ENCODE measurements at places on chromosomes 11 and 22.

DNA sequence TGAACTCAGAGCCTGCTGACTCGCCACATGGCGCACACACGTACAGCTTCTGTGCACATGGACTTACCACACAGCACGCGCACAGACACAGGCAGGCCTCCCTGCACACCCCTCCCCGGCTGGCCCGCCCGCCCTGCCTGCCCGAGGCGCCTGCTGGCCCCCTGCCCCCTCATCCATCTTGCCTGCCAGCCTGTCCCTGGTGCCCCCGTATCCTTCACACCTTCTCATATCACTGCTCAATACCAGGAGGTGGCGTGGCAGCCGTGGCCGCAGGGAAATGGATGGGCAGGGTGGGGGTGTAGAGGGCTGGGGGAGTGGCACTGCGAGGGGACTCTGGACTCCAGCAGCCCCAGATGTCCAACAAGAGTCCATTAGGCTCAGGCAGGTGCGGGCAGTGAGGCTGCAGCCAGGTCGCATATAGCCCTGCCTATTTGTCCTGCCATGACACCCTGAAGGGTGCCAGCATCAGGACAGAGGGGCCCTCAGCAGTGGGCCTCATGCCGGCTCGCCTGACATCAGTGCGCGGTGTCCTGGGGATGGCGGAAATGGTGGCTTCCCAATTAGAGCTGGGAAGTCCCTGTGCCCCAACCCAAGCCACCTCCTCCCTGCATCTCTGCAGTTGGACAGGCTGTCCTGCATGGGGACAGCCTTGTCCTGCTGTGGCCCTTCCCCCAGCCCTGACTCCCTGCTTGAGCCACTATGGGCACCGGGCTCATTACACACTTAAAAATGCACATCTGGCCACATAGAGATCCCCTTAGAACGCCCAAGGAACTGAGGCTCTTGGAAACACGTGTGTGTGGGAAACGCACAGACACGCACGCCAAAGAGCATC, 2.0 kb upstream of the TBX10 start:
- no peak for DNase-seq

GRCh38 chr11:125140233-125140632, 24.3 kb upstream of the PKNOX2 start:
- DNase-seq: no peak

- DNase-seq: no peak
Observed at GRCh38 chr11:68454767-68455166, 5.8 kb upstream of the PPP6R3 start.

DNA sequence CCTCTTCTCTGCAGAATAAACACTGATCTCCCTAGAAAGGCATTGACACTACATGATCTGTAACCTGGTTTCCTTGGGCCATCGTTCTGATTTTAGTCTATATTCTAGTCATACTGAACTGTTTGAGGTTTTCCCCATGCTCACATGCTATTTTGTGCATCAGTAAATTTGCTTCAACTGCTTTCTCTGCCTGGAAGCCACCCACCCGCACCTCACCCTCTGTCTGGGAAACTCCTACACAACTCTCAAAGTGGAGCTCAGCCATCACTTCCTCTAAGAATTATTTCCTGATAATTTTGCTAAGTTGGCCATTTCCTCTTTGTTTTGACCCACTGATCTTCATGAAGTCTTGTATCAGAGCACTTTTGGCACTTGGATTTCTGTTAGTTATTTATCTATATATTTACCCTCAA, 36.1 kb downstream of the MMP20 start:
- no peak for DNase-seq

DNA sequence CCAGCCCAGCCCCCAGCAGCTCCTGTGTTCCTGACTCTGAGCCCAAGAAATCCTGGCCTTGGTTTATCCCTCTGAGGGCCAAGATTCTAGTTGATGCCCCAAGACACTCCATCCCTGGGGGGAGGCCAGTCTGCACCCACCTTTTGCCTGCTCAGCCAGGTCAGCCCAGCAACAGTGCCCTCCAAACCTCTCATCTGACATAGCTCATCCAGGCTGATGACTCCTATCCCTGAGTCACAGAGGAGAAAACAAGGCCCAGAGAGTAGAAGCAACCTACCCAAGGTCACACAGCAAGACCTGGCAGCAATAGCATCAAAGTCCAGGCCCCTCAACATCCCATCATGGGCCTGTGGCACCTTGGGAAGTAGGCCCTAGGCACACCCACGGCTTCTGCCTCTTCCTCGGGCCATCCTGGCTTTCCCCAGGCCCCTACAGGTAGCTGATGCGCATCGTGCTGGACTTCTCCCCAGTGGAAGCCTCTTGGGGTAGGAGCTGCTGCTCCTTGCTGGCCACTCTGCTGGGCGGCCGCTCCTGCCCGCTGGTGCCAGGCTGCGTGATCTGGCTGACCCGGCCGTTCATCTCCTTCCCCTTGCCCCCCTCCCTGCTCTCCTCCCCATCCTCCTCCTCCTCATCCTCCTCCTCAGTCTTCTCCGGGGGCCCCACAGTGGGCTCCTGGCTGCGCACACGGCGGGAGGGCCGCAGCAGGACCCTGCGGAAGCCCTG, 6.0 kb downstream of the SSTR3 start:
- DNase-seq: no peak

DNA sequence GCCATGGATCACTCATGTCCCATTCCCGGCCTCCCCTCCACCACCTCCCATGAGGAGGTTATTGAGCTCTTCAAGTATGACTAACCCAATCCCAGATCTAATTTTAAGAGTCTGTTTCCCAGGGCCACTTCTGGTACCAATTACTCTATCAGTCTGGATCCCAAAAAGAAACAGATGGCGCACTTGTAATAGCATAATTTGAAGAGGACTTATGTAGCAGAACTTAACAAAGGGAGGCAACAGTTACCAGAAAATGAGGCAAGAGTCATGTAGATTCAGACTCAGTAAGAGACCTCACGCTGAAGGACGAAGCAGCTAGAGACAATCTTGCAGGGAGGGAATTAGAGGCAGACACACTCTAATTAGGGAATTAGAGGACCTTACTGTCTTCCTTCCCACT, 46.9 kb downstream of the DDX6 start:
- no peak for DNase-seq

DNA sequence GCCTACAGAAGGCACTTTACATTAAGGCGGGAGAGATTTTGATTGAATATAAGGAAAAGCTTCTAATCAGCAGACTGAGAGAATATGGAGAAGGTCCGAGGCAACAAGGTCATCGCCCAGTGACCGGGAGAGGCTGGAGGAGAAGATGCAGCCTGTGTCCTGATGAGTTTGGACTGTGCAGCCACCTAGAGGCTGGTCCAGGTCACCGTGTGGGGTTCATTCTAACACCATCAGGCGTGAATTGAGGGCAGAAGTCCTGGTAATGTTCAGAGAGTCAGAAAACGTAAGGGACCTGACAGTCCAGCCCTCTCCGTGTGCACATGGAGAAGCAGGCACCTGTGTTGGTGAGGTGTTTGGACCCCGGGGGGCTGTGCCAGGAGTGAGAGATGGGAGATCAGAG, 102.7 kb downstream of the FEZ1 start:
- DNase-seq: no peak

GRCh38 chr11:101553891-101554292, 29.9 kb downstream of the TRPC6 start:
- no peak for DNase-seq

- DNase-seq: no peak
Observed at GRCh38 chr11:77125191-77125590, 2.9 kb upstream of the MYO7A start.

GRCh38 chr11:44914105-44914504, 36.6 kb downstream of the TP53I11 start:
- DNase-seq: no peak

GRCh38 chr11:95884376-95884775, 39.5 kb downstream of the MTMR2 start:
- no peak for DNase-seq

- DNase-seq: no peak
Observed at GRCh38 chr11:4903484-4903883, at the start of gene OR51A7. Gene OR51A7 (plus strand): TSS chr11:4903783. CDS start chr11:4907370, 3,587 bp downstream.

GRCh38 chr22:27988704-27989103, 69.6 kb upstream of the PITPNB start:
- no peak for DNase-seq

DNA sequence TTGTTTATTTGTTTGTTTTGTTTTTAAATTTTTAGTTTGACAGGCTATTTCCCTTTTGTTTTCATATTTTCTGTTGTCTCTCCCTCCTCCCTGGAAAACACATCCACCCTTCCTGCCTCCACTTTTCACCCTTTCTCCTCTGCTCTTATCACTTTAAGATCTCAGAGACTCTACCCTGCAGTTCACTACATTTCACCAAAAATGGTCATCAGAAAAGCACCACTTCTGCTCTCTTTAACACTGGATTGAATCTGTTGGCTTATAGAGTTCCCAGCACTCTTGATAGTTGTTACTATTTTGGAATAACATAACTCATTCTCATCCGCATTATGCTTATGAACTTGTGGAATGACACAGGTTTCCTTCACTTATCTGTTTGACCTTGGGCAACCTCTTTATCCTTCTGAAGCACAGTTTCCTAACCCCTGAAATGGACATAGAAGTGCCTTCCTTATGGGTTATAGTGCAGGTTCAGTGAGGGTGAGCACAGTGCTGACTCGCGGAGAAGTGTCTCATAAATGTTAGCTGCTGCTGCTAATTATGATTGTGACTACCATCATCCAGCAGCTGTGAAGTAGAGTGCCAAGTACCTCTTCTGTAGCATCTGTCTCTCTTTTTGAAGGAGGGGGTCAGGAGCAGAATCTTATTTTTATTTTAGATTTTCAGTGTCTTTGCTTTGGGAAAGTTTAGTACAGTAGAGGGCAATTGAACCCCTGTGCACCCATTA, 15.0 kb downstream of the TEAD1 start:
- no peak for DNase-seq

- no peak for DNase-seq
Observed at GRCh38 chr11:106329273-106330018, 252.0 kb downstream of the AASDHPPT start.

DNA sequence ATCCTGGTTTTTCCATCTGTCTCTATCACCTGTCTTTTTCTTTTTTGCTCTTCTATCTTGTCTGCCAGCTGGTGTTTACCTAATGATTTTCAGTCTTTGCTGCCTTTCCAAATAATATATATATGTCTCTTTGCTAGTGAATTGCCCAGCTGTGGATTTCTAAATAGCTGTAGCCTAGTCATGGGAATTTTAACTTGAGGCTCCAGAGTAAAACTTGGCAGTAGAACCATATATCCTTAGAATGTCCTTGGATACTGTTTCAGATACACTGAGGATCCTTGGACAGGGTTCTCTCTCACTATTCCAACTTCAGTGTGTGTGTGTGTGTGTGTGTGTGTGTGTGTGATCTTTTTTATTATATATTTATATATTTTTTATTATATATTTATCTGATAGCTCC, 2285.3 kb downstream of the LRRC4C start:
- no peak for DNase-seq

DNA sequence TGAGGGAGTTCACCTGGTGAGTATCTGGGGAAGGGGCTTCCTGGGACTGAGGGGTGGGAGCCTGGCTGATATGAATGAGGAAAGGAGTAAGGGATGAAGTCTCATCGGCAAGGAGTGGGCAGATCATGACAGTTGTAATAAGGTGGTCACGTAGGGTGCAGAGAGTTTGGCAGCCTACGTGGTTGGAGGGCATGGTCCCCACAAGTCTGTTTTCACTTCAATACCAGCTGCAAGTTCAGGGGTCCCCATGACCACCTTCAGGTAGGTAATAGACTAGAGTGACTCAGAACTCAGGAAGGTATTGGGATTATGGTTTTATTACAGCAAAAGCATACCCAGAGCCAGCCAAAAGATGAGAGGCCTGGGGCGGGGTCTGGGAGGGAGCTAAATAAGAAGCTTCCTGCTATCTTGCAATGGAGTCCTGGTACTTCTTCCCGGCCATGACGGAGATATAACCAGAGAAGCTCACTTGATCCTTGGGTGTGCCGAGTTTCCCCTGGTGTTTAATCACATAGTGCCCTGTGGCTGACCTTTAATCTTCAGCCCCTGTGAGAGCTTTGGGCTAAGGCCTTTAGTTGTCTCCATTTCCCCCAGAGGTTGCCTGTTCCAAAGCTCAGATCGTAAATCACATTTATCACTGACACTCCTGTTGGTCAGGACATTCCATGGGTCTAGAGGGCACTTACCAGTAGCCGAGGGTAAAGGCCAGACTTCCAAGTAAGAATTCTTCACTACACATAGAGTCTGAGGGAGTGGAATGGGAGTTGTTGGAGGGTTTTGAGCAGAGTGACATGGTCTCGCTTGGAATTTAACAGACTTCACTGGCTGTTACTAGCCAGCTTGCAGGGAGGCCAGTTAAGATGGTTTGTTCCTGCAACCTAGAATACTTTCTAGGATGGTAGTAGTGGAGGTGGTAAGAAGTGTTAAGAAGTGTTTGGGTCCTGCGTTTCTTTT, 9.1 kb downstream of the SLC3A2 start:
- DNase-seq: no peak

DNA sequence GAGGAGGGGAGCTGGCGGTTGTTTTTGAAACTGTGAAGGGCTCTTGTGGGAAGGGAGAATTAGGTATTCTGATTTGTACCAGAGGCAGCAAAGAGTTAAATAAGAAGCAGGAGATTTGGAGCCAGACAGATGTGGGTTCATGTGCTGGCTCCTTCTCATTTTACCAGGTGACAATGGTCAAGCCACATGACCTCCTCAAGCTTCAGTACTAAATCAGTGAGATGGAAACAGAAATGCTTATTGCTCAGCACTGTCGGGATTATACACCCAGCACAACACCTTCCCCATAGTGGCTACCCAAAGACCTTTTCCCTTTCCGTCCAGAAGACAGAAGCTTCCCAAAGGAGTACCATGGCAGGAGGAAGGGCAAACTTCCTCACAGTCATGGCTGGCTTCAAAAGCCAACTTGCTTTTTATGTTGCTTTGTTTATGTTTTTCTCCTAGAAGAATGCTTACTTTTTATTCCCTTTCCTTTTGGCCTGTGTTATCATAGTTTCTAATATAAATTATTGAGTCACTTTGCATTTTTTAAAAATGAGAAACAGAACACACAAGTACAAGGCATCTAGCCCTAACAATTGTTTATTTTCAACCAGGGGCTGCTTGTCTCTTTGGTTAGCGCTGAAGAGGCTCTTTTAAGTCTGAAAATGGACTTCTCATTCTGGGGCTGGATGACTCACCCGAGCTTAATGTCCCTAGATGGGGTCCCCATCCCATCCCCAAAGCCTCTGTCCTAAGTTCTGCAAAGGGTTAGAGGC, 181.5 kb upstream of the ZBED5 start:
- DNase-seq: no peak

DNA sequence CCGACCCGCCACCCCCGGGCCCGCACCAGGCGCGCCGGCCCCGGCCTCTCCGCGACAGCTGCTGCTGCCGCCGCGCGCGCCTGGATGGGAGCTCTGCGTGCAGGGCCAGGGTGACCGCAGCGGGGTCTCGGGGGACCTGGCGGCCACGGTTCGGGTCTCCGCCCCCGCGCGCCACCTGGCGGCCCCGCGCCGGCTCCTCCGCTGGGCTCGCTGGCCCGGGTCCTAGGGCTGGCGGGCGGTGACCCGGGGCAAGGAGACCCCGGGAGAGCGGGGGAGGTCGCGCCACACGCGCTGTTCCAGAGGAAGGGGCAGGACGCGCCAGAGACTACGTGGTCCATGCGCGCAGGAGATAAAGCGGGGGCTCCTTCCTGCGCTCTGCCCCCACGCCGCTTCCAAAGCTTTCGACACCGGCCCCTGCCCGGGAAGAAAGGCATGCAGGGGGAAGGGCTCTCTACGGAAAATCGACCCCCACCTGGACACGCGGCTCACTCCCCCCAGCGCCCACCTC, 562 bp downstream of the SHANK2 start:
- DNase-seq: no peak

GRCh38 chr22:49826603-49827270, 936 bp downstream of the BRD1 start:
- DNase-seq: no peak
